ENCODE measurements at places on chromosomes 2 and 18.

DNA sequence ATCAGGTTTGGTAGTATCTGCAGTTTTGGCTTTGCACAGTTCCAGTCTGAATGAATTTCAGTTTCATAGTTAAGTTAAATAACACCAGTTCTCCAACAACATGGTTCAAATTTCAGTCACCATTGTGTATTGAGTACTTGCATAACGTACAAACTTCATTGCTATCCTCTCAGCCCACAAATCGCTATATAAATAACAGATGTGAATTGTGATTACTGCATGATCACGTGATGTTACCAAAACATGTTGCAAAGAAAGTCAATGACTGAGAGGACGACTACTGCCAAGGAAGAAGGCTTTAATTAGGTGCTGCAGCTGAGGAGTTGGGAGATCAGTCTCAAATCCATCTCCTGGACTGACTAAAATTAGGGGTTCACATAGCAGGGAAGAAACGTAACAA lies 48.2 kb downstream of the COL4A4 start:
- DNase-seq = no peak

GRCh38 chr18:70468861-70469547 lies 180.2 kb downstream of the SOCS6 start:
- no peak for DNase-seq

DNA sequence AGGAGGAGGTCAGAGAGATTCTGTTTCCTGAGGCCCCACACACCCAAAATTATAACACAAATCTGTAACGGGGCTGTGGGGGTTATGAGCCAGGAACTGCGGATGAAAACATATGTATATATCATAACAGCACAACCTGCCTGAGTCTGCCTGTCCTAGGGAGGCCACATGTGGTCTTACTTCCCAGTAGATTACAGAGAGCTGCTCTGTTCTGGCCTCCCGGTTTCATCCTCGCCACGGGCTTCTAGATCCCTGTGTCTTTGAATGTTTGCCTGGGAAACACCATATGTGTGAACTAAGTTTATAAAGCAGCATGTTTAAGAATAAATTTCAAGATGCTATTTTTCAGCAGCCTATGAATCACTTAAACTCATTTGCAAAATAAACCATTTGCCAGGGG lies 124.0 kb downstream of the TMEM200C start:
- no peak for DNase-seq

DNA sequence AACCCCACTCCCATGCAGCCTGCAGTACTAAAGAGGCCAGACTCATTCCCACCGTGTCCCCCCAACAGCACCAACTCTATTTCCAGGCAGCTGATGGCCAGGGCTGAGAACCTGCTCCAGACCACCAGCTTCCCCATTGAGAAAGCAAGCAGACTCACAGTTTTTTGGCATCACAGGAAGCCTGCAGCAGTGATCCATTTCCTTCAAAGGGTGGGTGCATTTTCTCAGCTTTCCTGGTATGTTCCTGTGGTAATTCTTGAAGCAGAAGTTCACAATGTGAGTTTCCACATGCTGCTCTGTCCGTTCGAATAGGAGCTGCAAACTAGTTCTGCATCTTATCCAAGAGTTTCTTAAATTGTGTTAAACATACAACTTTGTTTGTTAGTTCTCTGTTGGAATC lies 1249.6 kb upstream of the FAM98A start:
- DNase-seq = no peak

DNA sequence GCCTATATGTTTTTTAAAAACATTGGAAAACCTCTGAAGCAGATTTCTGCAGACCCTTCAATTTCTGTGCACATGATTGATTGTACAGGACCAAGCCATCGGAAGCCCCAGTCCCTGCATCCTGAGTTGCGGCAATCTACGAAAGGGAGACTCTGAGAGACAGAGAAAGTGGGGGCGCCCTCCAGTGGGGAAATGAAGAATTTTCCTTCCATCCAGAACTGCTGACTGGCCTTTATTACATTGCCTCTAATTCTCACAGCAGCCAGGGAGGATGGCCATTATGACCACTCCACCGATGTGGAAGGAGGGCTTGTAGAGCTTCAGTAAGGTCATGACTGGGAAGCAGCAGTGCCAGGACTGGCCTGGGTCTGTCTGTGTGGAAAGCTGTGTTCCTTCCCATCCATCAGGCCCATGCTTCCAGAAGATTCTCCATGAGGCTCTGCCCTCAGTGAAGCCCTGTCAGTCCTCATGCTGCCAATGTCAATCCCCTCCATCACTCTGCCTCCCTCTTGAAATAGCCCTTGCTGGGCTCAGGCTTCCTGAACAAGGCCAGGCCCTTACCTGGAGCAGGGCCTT lies 20.0 kb upstream of the RESP18 start:
- peak; percentile 86 for DNase-seq

GRCh38 chr2:68222287-68222686 lies 30.0 kb downstream of the PPP3R1 start:
- DNase-seq = no peak
